T-helper 1 cell (primary cell): ENCODE measurements at places on chromosomes 5 and 9.

GRCh38 chr9:22158927-22159346 is 149.8 kb upstream of the CDKN2B start:
- no peak for DNase-seq

DNA sequence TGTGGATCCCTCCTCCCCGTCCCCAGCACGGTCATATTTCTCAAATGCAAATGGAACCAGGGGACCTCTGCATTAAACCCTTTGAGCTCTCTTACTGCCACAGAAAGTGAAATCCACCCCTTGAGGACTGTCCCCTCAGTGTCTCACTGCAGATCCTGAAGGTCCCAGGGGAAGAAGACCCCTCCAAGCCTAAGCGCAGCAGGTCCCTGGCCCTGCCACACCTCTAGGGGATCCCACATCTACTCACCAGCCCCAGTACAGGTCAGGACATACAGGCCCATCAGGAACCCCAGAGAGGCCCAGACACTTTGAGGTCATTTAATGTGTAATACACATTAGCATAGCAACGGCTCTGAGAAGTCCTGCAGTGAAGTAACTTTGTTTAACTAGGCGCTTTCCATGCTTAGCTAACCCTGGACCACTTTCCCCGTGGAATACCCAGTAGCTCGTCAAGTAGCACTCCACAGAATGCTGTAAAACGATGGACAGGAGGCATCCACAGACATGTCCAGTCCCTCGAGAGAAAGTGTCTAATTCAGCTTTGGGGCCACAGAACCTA is 54.7 kb upstream of the ALDH1B1 start:
- no peak for DNase-seq

DNA sequence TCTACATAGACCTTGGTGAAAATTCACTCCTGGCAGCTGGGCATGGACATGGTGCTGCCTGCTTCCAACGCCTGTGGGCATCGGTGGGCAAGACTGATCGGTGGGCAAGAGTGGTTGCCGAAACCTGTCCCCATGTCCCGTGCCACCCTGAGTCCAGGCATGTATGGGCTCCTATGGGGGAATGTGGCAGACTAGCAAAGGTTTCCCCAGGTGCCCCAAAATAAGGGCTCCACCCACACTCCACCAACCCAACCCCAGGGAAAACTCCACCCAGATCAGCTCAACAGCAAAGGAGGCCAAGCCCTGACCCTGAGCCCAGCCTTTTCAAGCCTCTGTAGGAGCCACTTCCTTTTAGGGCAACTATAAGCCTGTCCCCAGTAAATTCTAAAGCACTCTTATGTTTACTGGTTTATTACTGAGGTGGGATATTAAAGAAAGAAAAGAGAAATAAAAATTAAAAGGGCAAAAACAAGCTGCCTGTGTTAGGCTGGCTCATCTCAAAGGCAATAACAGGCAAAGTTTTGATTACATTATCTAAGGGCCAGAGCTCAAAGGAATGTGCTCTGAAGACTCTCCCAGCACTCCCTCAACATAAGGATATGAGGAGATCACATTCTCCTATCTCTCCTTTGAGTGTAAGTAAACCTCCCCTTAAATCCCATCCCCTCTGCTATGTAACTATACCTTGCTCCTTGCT is 8.9 kb upstream of the SPATA31E1 start:
- DNase-seq = no peak

GRCh38 chr5:935510-936084 is 42.9 kb downstream of the TRIP13 start:
- DNase-seq = no peak

DNA sequence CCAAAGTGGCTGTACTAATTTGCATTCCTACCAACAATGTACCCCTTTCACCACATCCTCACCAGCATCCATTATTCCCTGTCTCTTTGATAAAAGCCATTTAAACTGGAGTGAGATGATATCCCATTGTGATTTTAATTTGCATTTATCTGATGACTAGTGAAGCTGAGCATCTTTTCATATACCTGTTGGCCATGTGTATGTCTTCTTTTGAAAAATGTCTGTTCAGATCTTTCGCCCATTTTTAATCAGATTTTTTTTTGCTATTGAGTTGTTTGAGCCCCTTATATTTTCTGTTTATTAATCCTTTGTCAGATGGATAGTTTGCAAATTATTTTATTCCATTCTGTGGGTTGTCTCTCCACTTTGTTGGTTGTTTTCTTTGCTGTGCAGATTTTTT is 121.0 kb upstream of the LRRTM2 start:
- no peak for DNase-seq

GRCh38 chr5:160029004-160029403 is 20.1 kb downstream of the TTC1 start:
- no peak for DNase-seq

DNA sequence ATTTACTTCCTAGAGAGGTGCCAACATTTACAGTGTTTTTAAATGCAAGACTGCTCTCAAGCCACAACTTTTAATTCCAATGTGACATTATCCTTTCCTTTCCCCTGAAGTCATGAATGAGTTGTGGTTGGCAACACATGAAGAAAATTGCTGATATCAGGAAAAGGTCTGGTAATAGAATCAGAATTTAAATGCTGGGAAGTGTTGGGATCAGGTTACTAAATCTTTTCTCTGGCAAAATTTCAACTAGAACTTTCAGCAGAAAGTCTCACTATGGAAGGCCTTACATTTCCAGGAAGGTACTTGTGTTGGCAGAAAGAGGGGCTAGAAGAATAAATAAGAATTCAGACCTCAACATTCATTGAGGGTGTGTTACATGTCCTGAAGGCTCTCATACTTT is 10.6 kb upstream of the SLC44A1 start:
- DNase-seq = no peak

GRCh38 chr9:32928145-32928763 is 73.2 kb downstream of the APTX start:
- DNase-seq = no peak

DNA sequence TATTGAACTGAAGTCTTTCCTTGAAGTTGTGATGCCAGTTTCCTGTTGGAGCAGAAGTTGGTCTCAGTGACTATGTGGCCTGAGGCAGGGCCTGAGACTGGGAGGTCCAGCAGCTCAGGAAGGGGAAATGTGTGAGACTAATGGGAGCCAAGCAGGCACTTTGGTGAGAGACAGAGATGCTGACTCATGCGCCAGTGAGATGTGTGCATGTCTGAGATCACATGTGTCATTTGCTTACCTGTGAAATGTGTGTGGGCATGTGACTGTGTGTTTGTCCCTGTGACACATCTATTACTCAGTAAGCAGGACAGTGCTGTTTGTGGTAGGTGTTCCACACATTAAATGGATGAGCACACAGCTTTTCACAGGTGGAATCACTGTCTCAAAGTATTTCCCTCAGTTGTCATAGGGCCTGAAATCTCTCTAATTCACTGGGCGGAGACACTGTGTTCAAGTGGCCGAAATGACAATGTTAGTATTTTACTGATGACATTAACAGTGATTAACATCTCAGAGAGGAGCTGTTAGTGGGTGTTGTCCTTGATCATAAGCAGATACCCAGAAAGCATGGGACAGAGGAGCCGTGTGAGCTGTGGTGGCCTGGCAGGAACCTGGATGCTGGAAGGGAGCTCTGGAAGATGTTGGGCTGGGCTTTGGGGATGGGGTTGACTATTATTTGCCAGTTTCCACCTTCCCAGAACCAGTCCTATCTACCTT is 7.4 kb downstream of the NPR2 start:
- no peak for DNase-seq

GRCh38 chr5:497871-498509 is 26.3 kb downstream of the SLC9A3 start:
- DNase-seq = no peak

GRCh38 chr5:110853267-110853666 is 114.5 kb downstream of the SLC25A46 start:
- no peak for DNase-seq

DNA sequence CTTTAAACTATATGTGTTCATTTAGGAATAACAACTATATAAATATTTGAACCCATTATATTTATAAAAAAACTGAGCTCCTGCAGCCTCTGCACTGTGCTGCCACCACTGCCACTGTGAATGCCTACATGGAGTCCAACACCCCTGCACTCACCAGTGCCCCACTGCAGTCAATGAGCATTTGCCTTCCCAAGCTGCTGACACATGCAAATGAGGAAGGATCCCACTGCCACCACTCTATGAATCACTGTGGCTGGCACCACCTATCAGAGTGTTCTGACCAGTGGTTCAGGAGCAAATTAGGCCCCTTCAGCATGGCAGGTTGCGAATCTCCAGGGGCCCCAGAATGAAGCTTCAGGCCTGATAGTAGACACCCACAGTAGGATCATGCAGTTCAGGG is 9.1 kb downstream of the IFNA5 start:
- no peak for DNase-seq

DNA sequence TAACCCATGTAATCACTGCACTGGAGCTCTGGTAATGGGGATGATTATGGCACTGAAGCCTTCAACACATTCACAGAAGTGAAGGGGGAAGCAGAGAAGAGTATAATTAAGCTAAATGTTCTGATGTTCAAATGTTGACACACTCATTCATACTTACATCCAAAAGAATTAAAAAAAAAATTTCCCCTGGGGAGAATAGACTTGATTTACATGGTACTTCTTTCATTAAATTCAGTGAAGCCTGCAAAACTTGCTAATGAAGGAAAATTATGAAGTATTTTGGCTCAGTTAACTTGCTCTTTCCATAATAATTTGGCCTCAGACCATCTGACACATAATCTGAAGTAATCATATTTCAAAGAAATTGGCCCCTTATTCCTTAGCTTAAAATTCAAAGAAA is 428.8 kb downstream of the SH3GL2 start:
- no peak for DNase-seq

- no peak for DNase-seq
Observed at GRCh38 chr9:27303219-27303618, 6.3 kb upstream of the EQTN start.

GRCh38 chr5:26986985-26987384 is 51.4 kb downstream of the CDH9 start:
- DNase-seq = no peak

DNA sequence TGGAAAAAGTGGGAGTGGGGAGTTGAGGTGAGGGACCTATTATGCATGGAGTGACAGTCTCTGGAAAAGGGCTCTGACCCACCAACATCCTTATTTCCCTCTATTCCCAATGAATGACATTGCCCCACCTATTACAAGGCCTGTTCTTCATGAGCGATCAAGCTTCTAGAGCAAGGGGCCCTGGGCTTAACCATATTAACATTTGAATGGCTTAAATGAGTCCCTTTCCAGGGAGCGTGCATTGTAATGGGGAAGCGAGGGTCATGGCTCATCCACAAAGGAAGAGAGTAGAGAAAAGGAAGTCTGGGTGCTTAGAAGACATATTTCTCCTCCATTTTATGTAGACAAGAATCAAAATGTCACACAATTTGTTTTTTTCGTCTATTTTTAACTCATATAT is 255.5 kb downstream of the CAAP1 start:
- no peak for DNase-seq

- DNase-seq = no peak
Observed at GRCh38 chr5:115374057-115374775, 77.8 kb upstream of the CCDC112 start.

DNA sequence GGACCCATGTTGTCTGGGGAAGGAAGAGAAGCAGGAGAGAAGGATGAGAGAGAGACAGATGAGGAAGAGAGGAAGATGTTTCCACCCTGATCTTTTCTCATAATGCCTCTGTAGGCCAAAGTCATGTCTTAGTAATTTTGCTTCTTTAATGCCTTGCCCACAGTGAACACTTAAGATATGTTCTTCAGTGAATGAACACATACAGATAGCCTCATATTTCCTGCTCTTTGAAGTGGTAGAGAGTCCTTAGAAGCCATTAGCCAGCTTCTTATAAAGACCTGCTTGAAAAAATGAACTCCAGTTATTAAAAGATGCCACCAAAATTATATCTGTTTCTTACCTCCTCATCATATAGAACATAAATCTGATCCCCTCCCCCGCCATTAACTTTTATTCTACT is 244.4 kb downstream of the CD180 start:
- no peak for DNase-seq

DNA sequence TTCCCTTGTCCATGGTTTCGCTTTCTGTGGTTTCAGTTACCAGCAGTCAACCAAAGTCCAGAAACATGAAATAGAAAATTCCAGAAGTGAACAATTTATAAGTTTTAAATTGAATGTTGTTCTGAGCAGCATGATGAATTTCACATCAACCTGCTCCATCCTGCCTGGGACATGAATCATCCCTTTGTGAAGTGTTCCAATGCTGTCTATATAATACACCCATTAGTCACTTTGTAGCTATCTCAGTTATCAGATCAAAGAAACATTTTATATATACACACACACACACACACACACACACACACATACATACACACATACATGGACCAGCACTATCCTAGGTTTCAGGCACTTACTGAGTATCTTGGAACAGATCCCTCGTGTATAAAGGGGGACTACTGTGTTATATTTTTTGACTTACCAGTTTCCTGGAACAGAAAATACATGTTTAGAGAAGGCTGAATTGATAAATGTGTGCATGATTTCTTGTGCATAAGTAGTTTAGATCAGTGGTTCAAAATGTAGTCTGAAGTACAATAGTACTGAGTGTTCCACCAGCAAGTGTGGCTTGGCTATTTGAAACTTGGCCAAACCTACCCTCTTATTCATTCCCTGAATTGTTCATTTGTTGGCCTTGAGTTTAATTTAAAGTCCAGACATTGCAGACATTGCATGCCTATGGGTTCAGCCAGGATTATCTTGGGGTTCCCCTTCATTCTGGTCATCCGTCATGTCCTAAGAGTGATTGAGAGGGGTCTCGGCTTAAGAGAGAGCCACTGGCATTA is 510.0 kb downstream of the GADD45G start:
- DNase-seq = no peak

DNA sequence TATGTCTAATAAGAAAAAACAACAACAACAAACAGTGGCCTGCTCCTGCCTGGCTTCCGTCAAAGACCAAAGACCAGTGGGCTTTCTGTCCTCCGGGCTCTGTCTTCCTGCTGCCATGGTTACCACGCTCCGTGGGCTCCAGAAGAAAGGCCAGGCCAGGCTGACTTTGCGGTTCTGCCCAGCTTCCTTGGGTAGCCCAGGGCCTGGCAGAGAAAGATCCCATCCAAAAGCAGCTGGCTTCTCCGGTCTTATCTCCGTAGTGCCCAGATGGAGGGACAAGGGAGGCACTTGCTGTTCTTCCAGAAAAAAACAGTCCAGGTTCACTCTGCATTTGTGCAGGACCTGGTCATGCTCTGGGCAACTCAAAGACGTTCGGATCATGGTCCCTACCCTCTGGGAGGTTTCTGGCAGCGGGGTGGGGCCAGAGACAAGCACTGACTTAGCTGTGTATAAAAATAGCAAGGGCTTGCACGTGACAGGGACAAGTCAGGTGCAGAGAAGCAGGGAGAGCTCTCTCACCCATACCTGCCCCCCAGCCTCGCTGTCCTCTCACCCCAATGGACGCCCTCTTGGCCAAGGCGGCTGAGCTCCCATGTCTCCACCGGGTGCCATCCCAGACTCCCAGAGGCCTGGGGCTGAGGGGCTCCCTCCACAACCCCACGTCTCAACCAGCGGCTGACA is 212.2 kb downstream of the C9orf50 start:
- DNase-seq = no peak

- DNase-seq = no peak
Observed at GRCh38 chr9:115165233-115165632, 47.3 kb upstream of the TNC start.
